ENCODE measurements at places on chromosomes 1 and 21.

- no peak for DNase-seq
These were observed 38.3 kb upstream of the PRSS38 start for GRCh38 chr1:227777156-227777555.

GRCh38 chr21:15809818-15810217 lies 80.0 kb downstream of the USP25 start:
- DNase-seq, result no peak

DNA sequence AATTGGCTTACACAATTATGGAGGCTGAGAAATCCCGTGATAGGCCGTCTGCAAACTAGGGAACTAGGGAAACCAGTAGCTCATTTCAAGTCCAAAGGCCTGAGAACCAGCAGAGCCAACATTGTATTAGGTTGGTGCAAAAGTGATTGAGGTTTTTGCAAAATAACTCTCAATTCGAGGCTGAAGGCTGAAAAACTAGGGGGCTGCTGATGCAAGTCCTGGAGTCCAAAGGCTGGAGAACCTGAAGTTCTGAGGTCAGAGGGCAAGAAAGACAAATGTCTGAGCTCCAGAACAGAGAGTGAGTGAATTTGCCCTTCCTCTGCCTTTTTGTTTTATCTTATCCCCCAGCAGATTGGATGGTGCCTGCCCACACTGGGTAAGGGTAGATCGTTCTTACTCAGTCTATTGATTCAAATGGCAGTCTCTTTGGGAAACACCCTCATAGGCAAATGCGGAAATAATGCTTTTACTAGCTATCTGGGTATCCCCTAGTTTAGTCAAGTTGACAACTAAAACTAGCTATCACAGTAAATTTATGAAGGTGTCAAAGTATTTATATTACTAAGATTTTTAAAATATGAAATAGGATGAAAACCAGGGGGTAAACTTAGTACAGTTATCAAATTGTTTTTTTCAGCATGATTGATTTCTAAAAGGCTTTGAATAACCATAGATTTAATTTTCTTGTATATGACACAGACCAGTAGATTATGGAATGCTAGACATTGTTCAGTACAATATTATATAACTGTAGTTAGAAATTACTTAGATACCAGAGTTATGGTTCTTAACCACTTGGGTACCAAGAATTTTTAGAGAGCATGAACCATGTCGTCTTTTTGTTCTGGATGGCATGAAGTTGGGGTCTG lies 15.4 kb downstream of the RABGAP1L start:
- DNase-seq, result no peak

DNA sequence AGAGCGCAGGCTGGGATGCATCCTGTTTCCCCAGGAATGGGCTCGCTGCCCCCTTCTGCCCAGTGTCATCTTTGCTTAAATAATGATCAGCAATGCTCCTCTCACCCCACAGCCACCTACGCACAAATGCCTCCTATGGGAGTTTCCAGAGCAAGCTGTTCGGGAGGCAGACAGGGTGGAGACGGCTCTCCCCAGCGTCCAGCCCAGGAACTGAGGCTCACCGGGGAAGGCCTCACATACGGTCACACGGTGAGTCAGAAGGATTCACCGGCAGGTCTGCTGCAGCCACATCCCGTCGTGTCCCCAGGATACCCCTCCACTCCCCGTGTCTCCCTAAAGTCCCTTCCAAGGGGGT lies 40.3 kb upstream of the RUNX3 start:
- no peak for DNase-seq

DNA sequence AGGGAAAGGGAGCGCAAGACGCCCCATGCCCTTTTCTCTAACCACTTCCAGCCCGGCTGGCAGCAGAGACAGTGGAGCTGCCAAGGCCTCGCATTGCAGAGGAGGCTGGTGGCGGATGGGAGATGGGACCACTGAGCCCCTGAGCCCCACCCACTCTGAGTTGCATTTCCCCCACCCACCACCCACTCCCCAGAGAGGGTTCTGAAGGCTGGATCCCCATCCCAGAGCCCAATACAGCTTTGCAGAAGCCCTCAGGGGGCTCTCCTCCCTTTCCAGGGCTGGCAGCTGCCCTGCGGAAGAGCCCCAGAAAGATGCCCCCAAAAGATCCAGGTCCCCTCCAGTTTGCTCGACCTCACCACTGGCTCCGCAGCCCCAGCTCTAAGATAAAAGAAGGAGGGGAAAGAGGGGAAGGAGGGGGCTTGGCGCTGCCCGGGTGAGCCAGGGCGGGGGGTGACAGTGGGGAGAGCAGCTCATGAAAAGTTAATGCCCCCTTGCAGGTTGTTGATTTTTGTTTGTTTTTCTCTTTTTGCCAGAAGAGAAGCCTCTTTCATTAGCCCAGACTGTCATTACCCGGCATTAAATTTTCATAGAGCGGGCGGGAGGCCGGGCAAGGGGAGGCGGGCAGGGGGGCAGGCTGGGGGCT lies 38.4 kb upstream of the CASZ1 start:
- no peak for DNase-seq

GRCh38 chr1:40974945-40975344 lies 4.6 kb upstream of the CTPS1 start:
- DNase-seq, result no peak

GRCh38 chr21:16084776-16085364 lies 355.1 kb downstream of the USP25 start:
- peak; percentile 48 for DNase-seq

All from nucleus accumbens (tissue), 56 donors.